Cerebellar nuclear complex (tissue), 1 donor: ENCODE measurements at places on chromosomes 4 and X.

- no peak for DNase-seq
Measured at GRCh38 chr4:144504883-144505282, 141.1 kb upstream of the HHIP start.

- DNase-seq, result no peak
Measured at GRCh38 chr4:140790765-140791164, 34.6 kb upstream of the TBC1D9 start.

- DNase-seq, result no peak
Measured at GRCh38 chrX:7462110-7462509, 314.2 kb upstream of the PUDP start.

GRCh38 chr4:74230902-74231499 lies 73.1 kb downstream of the MTHFD2L start:
- DNase-seq, result no peak

- DNase-seq, result no peak
Measured at GRCh38 chrX:130105244-130105643, 5.1 kb downstream of the ELF4 start.

DNA sequence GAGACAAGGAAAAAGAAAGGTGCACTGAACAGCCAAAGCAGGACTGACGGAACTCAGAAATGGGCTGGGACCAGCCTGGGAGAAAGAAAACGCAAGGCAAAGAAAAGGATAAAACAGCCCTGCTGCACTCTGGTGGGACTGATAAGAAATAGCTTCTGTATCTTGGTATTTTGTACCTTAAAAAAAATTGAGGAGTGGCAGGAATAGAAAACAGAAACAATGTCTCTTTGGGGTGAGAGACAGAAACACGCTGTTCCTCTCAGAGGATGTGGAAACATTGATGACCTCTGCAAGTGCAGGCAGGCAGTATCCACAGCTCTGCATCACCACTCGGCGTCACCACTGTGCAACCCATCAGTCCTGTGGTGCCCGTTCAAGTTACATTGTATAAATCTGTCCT lies 152.5 kb upstream of the SPRY1 start:
- no peak for DNase-seq

DNA sequence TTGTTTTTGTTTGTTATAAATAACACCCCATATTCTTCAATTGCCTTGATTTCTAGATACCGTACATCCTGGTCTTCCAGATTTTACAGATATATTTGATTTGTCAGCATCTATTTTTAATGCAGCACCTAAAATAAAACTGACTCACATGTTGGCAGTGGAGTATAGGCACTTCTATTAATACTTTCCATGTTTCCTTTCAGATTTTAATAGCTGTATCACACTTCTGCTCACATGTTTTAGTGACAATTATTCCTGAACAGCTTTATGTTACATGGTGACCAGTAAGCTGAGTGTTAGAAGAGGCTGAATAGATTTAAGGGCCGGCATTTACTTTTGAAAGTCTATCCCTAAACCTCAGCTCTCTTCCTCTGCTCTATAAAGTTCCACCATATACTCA lies 46.1 kb downstream of the C4orf46 start:
- no peak for DNase-seq

- no peak for DNase-seq
Measured at GRCh38 chr4:156959298-156959702, 12.3 kb downstream of the PDGFC start.

- no peak for DNase-seq
Measured at GRCh38 chrX:40172401-40173142, 74.8 kb upstream of the BCOR start.

- DNase-seq, result no peak
Measured at GRCh38 chr4:5758741-5759140, 47.7 kb downstream of the EVC start.

GRCh38 chrX:10203617-10204016 lies 46.8 kb downstream of the CLCN4 start:
- no peak for DNase-seq
